ENCODE measurements at places on chromosomes 11 and 22. TPM values are rescaled to one million over a fixed set of nuclear protein-coding genes. Genes with fewer than 3 reads are reported as not detected.

Gene CTNND1
- total RNA-seq, result 56.5 TPM

Gene NPAS4
- not detected for total RNA-seq

Gene DDI1
- not detected for total RNA-seq

Gene WNT11
- total RNA-seq, result 1.5 TPM

Gene CD248
- not detected for total RNA-seq

Gene DMC1
- 5.4 TPM for total RNA-seq

Gene KRTAP5-2
- total RNA-seq, result not detected

Gene DLG2
- total RNA-seq, result 0.20 TPM

Gene TTC36
- total RNA-seq, result not detected

Gene SCUBE2
- 0.44 TPM for total RNA-seq

Gene LRRC32
- 0.20 TPM for total RNA-seq

Gene BAIAP2L2
- 5.9 TPM for total RNA-seq

Gene OR2D2
- not detected for total RNA-seq

Gene ZDHHC24
- total RNA-seq, result 14.5 TPM

Gene NEFH
- not detected for total RNA-seq

Gene UBQLN3
- not detected for total RNA-seq

Gene OR8G1
- not detected for total RNA-seq

Gene FGF4
- total RNA-seq, result not detected

Gene TEX54
- not detected for total RNA-seq

Gene MMP12
- not detected for total RNA-seq
